ENCODE measurements at places on chromosomes 6 and 20. TPM values are rescaled to one million over a fixed set of nuclear protein-coding genes. Genes with fewer than 3 reads are reported as not detected.

OTOR gene
- not detected for total RNA-seq

GRCh38 chr20:56223352-56223751, 25.2 kb upstream of the MC3R start:
- DNase-seq, result no peak

DNA sequence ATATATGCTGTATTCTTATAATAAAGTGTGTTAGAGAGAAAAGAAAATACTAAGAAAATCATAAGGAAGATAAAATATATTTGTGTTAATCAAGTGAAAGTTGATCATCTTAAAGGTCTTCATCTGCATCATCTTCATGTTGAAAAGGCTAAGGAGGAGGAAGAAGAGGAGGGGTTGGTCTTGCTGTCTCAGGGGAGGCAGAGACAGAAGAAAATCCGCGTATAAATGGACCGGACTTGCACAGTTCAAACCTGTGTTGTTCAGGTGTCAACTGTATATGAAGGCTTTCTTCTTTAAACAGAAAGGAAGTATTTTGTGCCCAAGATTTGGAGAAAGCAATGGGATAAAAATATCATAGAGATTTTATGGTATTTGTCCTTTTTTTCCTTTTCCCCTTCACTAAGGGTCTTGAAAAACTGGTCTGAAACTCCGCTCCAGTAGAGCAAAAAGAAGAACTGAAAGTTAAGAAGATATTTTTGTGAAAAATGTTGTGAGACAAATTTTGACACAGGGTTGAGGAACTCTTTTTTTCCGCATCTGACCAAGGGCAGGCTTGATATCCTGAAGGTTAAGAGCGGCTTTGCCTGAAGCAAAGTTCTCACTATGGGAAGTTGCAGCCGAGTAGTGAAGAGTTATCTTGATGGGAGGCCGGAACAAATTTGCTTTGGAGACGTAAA, 350.7 kb downstream of the LAMA2 start:
- DNase-seq, result no peak

DNA sequence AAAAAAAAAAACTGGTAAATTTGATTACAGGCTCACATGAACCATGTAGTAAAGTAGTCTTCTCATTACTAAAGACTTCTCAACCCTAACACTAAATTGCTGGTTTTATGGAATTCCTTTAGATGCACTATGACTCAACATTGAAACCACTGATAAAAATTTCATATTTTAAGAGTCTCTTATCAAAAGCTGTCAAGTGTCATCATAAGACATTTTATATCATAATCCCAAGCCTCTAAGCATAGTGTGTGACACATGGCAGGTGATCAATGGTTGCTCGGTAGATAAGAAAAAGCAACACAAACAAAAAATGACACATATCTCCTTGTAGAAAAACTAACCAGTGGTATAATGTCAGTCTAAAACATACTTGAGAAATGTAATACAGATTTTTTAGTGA, 258.4 kb downstream of the RNGTT start:
- DNase-seq, result no peak

GRCh38 chr6:501891-502601, 110.5 kb downstream of the IRF4 start:
- no peak for DNase-seq

DNA sequence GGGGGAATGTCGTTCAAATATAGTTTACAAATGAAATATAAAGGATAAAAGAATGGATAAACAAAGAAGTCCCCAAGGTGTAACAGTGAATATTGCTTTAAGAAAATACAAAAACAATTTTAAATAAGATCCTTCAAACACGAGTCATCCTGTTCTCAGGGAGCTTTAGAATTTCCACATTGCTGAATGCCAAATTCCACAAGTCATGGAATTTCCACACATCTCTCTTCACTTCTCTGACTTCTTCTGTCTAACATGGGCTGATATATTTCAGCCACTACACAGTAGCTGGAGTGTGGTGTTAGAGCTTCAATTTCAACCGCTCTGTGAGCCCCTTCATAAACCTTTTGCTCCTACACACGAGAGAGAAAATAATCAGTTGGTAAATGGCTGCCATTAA, 28.0 kb downstream of the IL22RA2 start:
- DNase-seq, result no peak

DNA sequence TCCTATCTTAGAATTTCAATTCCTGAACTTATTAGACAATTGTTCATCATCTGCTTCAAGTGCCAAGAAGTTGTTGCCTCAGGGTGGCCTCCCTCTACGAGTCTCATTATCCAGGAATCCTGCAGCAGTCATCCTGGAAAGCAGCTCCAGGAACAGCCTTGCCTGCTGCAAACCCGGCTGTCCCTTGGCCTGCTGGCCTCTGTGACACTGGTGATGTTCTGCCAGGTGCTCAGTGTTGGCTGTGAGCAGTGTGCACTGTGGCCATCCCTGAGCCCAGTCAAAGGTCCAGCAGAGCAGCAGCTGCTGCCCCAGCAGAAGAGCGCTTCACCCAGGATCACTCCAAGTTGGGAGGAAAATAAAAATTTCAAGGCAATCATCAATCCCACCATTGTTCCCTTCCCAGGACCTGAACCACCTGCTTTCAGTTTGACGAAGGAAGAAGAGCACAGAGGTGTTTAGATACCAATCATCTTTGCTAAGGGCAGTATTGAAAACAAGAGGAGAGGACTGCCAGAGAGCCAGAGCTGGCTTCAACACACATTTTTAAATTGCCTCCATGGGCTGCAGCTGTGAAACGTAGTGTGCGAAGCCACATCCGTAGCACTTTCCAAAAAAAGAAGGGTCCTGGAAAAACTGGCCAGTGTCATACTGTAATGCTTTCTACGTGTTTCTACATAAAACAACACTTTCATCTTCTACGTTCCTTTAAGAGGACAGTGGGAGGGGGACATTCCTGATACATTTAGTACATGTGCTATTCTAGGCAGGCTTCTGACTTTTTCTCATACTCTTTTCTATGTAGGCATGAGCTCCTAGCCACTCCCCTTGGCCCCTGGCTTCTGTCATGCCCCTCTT, 7.2 kb upstream of the FAM50B start:
- DNase-seq, result peak; percentile 95

GRCh38 chr6:26250698-26251044, 114.3 kb upstream of the BTN3A2 start:
- no peak for DNase-seq
